CD4-positive, alpha-beta T cell treated with Interferon alpha-2 for 1 hour (primary cell): ENCODE measurements at places on chromosomes 7 and 10.

DNA sequence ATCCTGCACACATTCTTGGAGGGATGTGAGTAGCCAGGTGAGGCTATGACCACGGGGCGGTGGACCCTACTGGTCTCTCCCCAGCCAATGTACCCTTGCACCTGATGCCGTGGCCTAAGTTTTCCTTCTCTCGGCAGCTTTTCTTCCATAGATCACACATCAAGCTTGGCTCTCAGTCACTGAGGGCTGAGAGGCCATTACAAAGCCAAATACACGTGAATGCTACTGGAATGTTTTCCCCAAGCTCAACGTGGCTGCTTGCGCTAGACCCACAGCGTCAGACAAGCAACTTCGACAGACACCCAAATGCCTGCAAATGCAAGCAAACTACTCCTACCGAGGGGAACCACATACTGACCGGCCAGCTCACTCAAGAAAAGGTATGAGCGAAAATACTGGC, 83.1 kb downstream of the PRPF18 start:
- DNase-seq = no peak

GRCh38 chr10:73591935-73592699, 975 bp upstream of the USP54 start:
- DNase-seq = peak; percentile 34

- DNase-seq = no peak
Observed at GRCh38 chr10:110093722-110094121, 85.9 kb downstream of the ADD3 start.

GRCh38 chr7:102842284-102842683, 70.5 kb upstream of the LRRC17 start:
- DNase-seq = no peak

GRCh38 chr10:84428711-84429110, 100.3 kb downstream of the CCSER2 start:
- no peak for DNase-seq

DNA sequence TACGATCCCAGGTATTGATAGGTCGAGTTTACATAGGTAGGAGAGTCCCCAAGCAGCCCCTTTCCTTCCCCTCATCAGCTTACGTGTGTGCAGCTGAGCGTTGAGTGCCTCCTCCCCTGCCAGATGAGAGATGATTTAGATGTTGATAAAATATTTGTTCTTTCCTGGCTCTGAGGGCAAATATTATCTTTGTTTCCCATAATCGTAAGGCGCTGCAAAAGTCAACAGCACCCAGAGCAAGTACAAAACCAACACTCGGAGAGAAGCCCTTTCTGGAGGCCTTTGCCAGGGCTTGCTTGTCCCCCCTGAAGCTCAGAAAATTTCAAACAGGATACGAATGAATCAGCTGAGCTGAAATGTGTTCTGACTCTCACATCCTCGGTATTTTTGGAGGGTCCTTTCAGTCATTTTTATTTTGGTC, 683.2 kb downstream of the LRMDA start:
- no peak for DNase-seq

GRCh38 chr10:43623351-43623750, 17.1 kb downstream of the ZNF485 start:
- DNase-seq = no peak

DNA sequence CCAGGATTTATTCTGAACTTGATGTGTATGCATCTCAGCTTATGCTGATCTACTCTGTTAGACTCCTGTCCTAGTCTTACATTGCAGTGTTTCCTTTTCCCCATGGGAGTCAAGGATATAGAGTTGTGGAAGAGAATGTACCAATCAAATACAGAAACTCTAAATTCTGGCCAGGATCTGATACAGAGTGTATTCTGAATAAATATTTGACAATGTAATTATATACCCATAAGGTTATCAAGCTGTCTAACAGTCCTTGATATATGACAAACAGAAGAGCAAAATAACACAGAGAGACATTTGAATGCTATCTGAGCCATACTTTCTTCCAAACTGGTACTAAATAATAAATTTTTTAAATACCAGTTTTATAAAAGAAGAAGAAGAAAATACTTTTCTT, 116.8 kb downstream of the ETV1 start:
- DNase-seq = no peak

- no peak for DNase-seq
Observed at GRCh38 chr10:131710142-131710861, 190.5 kb upstream of the PPP2R2D start.

DNA sequence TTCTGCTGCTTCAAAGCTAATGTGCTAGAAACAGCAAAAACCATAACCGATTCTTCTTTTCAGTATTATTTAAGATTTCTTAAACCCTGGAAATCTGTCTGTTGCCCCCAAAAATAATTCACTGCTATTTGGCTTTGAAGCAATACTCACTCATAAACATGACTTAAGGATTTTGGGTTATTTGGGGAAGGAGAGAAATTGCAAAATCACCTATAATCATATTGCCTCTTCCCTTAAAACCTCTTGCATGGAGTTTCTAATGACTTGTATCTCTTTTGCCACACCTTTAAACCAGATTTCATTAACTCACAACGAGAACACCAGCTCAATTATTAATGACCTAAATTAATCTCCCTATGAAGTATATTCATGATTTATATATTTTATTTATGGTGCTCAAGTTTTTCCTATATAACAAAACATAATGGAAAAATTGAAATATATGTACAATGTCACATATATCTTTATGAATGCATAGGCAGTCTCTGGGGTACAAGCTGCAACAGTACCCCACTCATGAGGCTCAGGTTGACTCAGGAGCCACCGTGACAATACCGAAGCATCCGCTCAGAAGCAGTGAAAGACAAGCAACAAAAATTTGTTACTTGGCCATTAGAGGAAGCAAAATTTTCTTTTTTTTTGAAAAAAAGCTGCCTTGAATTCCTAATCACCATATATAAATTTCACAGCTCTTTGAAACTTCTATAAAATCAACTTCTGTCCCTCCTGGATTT, 3.0 kb downstream of the NAMPT start:
- DNase-seq = no peak

- no peak for DNase-seq
Observed at GRCh38 chr7:112129655-112130323, 76.4 kb downstream of the DOCK4 start.

DNA sequence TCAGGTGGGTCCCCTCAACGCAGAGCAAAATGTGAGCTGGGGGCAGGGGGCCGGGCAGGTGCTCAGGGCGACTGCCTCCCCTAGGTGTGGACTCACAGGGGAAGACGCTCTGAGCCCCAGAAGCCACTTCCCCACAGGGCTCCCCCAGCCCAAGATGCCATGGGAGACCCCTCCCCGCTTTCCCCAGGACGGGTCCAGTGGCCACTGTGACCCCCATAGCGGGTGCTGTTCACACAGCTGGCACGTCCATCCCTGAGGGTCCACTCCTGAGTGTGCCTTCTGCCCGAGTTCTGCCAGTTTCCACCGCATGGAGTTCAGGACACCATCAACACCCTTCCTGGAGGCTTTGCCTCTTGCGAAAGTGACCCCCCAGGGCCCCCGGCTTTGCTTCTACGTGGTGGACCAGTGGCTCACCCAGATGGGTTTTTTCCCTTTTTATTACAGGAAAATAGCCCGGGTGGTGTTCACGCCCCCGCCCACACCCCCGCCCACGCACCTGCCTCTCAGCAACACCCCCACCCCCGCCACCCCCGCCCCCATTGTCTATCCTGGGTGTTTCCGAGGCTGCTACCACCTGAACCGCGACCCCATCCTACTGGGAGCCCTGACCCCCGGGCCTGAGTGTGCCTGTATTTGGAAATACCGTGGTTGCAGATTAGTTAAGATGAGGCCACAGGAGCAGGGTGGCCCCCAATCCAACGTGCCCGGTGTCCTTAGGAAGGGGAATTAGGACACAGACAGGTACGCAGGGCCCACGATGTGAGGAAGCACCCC, 32.0 kb downstream of the ADAP1 start:
- DNase-seq = peak; percentile 59

GRCh38 chr10:86709396-86710185, 41.3 kb downstream of the LDB3 start:
- no peak for DNase-seq

- no peak for DNase-seq
Observed at GRCh38 chr7:121212036-121212435, 116.8 kb upstream of the WNT16 start.

GRCh38 chr10:62050893-62051433, 149.5 kb downstream of the ARID5B start:
- DNase-seq = peak; percentile 84

GRCh38 chr7:110358028-110358427, 732.9 kb upstream of the LRRN3 start:
- DNase-seq = no peak

GRCh38 chr10:46254467-46254866, 32.3 kb upstream of the ANTXRL start:
- DNase-seq = no peak

DNA sequence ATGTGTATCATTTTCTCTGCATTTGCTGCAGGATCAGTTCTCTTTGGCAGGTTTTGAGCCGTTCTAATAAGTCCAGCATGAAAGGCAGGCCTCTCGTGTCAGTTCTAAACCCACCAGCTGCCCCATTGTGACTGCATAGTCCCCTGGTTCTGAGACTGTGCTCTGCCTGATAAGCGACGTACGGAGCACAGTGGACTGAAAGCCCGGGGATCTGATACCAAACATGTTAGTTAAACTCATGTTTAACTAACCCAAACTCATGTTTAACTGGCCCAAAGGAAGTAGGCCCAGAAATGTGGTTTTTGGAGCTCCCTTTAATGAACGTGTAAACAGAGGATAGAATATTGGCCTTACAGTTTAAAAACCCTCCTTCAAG, 98.0 kb upstream of the PDCD4 start:
- DNase-seq = no peak

DNA sequence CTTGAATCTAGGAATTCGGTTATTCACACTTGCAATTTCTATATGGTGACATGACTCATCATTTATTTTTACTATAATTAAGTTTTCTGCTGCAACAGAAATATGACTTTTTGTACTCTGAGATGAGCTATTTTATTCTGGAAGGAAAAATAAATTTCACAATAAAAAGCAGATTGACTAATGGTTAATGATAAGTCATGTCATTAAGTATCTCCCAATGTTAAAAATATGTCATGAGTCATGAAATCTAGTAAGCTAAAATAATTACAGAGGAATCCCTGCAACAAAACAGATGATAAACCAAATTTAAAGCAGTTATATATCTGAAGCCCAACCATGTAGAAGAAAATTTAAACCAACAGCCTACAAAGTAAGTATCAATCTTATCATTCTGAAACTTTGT, 149.2 kb downstream of the CACNA2D1 start:
- no peak for DNase-seq

DNA sequence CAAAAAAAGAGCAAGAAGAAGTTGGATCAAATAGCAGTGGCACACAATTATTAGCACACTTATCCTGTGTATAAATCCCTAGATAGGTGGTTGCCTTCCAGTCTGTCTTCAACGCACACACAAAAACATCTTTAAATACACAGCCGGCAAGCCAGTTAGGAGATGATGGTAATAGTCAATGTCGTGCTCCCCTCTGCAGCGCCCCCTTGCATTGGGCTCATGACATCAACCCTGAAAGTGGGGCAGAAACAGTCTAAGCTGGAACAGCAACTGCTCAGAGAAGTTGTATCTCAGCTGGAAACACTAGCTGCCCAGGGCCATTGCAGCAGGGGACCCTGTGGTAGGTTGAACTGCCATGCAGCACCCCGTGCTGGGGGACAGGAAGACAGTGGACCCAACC, 179.5 kb upstream of the YAE1 start:
- DNase-seq = no peak

- peak; percentile 42 for DNase-seq
Observed at GRCh38 chr7:130242198-130243014, 24.3 kb upstream of the CPA2 start.

GRCh38 chr10:70324339-70324861, 40.6 kb upstream of the NPFFR1 start:
- DNase-seq = no peak

DNA sequence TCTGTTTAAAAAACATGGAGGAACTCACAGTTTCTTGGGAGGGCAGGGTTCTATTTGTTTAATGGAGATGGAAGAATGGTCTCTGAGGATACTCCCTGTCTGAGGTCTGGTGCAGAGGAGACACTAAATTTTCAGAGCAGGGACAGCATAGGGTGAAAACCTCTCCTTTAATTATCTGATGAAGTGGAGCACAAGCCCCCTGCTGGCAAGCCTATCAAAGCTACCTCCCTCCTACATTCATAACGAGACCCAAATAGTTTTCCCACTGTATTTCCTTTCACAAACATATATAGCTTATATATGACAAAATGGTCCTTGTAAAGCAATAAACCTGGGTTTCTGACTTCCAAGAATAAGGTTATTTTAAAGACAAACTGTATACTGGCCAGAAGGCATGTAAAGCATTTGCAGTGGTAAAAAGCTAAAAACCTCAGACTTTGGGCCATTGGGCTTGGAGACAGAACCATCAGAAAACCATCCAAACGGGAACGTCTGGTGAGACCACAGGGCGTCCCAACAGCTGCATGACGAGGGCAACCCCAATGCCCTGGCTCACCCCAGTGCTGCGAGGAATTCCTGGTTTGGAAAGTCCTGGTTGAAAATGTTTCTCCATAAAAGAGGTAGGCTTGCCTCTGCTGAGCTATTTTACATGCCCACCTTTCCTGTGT, 201.3 kb downstream of the FANK1 start:
- DNase-seq = no peak

GRCh38 chr10:519055-519715, 170.3 kb downstream of the DIP2C start:
- DNase-seq = no peak

- no peak for DNase-seq
Observed at GRCh38 chr7:50449501-50449880, 659 bp downstream of the FIGNL1 start.

DNA sequence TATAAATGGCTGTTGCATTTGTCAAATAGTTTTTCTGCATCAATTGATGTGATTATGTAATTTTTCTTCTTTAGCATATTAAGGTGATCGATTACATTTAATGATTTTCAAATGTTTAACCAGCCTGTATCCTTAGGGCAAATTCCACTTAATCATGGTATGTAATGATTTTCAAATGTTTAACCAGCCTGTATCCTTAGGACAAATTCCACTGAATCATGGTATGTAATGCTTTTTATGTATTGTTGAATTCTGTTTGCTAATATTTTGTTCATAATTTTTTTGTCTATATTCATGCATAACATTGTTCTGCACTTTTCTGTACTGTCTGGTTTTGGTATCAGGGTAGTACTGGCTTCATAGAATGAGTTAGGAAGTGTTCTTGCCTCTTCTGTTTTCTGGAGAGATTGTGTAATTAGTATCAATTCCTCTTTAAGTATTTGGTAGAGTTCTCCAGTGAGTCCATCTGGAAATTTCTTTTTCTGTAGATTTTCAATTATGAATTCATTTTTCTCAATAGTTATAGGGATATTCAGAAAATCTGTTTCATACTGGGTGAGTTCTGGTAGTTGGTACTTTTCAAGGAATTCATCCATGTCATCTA, 393.2 kb upstream of the FOXK1 start:
- DNase-seq = no peak

DNA sequence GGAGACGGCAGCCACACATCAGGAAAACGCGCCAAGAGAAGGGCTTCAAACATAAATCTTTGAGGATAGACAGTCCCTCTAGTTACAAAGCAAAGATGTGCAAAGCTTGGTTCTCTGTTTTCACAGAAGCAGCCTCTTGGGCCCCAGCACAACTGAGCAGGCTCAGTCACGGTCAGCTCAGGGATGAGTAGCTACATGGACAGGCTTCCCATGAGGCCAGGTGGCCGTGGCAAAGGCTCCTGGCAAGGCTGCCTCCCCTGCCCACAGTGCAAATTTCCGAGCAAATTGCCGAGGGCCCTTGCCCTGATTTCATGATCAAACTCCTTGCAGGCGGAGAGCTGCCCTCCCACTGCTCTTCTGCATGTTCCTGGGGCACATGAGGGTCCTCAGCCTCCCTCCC, 37.8 kb upstream of the EN2 start:
- DNase-seq = no peak
